NAMALWA (cell line): ENCODE measurements at places on chromosomes 11 and 22.
A peak's percentile ranks its signal among the peaks of the same experiment; 100 is the strongest.

DNA sequence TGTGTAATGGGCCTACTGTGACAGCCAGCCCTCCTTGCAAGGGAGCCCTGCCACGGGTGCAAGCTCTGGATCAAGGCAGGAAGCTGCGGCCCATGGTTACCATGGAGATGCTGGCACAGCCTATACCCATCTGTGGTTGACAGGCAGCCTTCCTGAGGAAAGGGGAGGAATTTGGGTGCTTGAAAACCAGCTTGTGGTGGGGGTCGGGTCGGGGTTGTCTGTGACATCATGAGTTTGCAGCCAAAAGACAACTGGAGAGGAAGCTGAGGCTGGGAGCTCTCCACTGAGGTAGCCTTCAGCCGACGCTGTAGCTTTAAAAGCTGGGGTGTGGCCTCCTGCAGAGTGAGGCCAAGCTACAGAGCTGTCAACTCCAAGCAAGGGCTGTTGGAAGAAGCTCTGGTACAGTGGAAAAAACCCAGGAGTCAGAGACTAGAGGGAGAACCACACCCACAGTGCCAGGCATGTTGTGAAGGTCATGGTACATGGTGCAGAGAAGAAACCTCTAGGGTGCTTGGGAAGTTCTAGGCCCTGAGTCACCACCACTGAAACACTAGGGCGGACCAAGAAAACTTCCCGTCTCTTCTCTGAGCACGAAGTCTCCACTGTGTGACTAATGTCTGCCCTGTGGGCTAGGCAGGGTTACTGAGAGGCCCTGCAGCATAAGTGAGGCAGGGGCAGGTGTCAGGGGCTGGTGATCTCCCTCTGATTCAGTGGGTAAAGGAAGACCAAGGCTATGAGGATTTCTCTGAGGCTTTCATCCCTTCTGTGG lies 10.8 kb upstream of the LDHA start:
- DNase-seq, result no peak

- DNase-seq, result peak; percentile 94
These were observed 27.6 kb downstream of the BCR start for GRCh38 chr22:23207729-23208393.

DNA sequence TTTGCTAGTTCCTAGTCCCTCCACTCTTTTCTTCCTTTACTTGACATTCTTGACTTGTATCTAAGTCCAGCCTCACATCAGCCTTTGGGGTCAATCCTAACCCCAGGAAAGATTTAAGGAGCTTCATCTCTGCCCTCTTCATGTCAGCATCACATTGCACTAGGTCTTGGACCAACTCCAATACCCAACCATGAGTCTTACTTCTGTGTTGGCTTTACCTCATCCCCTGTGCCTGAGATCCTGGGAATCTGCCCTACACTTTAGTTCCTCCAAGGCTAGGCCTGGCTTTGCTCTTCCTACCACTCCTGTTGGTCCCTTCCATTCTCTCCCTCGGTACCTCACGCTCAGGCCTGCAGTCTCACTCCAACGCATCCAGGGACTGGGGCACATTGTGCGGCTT lies 117.0 kb downstream of the SLC1A2 start:
- DNase-seq, result no peak

DNA sequence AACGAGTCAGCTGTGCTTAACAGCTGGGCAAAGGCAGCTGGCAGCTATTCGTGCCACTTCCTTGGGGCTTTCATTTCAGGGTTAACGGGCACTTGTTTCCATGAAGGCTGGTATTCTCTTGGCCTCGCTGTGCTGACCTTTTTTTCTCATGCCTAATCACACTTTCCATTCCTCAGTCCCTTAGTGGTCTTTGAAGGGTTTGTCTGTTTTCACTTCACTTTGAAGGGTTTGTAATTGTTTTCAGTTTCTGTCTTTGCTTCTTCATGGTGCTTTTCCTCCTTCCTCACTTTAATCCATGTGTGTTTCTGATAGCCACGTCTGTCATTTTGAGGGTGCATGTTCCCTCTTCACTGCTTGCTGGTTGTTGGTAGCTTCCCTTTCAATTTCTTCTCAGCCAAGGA lies 24.6 kb downstream of the PPIL2 start:
- no peak for DNase-seq

DNA sequence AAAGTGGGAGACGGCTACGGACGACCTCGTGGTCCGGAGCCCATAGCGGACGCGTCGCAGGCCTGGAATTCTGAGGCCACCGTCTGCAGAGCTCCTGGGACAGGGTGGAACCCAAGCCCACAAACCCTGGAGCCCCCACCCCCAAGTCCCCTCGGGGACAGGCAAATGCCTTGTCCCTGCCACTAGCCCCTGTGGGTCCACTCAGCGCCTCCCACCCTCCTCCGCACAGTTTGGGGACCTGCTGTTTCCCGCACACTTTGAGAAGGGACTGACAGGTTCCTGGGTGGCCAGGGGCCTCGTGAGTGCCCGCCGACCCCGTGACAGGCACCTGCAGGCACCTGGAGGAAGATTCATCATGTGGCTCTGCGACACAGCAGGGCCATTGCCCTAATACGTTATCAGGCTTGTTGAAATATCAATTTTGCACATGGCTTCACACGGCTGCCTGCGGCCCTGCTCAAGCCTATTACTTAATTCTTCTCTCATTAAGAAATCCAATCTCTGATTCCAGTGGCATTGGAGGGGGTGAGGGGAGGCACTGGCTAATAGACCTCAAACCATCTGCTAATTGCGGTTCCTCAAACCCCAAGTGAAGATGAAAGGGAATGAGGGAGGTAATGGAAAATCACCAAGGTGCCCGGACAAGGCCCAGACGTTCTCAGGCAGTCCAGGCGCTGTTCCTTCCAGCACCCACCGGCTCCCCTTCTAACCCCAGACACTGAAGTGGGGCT lies 672.5 kb downstream of the BRD1 start:
- DNase-seq, result no peak

DNA sequence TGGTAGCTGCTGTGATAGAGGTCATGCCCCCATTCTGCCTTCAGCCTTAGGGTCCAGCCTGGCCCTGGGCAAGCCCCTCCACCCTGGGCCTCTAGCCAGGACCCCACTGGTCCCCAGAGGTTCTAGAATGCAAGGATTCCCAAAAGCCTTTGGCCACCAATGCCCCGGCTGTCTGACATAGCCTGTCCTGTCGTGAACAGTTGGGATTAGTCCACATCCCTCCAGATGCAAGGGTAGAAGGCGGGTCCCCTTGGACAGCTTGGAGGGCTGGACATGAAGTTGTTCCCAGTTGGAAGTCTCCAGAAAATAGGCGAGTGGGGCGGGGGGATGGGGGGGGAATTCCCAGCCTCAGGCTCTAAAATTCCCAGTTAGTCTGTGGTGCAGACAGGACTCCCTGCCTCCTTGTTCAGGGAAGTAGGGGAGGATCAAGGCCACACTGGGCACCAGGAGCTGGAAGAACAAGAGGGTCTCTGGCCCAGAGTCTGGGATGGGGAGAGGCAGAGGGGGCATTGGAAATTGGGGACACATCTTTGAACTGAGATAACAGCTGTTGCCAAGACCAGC lies 5.2 kb upstream of the ADORA2A start:
- DNase-seq, result no peak

- DNase-seq, result no peak
These were observed 68.4 kb downstream of the TBC1D22A start for GRCh38 chr22:46830841-46831240.

DNA sequence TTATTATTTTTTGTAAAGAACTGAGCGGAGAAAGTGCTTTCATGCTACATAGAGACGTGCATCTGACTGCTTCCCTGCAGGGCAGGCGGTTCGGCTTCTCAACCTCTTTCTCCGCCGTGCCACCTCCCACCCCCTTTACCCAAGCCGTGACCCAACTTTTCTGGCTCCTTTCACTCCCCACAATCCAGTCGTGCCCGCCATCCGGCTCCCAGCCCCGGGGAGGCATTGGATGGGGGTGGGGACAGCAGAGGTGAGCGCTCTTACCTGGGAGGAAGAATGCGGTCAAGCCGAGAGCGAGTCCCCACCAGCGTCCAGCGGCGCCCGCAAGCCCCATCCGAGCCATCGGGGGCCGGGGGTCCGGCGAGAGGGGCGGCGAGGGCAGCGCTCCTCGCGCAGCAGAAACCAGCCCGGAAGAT lies 781 bp downstream of the NECTIN1 start:
- no peak for DNase-seq

GRCh38 chr11:72241291-72241781 lies 2.6 kb downstream of the PHOX2A start:
- DNase-seq, result no peak

DNA sequence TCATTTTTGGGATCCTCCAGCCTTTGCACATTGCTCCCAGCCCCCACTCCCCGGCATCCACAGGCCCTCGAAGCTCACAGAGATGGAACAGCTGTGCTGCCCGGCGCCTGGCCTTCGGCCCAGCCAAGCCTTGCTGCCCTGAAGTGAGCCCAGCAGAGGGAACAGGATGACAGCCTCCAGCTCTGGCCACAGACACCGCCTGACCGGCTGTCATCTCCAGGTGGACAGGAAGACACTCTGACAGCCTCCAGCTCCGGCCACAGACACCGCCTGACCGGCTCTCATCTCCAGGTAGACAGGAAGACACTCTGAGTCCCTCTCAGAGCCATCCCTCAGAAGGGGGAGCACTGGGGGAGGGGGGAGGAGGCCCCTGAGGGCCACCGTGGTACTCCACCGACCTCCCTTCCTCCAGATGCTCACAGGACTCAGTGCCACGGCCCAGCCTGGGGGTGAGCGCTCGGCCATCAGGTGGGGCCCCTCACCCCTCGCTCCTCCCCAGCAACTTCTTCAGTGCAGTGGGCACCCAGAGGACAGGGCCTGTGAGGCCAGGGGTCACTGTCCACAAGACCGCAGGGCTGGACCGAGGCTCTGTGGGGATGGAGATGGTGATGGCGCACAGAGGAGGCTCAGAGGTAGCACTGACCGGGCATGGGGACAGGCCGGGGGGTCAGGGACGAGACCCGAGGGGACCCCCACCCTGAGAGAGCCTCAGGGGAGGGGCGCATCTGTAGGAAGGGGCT lies 58.6 kb downstream of the BRD1 start:
- no peak for DNase-seq

- no peak for DNase-seq
These were observed 369.7 kb downstream of the INSC start for GRCh38 chr11:15484398-15484797.

DNA sequence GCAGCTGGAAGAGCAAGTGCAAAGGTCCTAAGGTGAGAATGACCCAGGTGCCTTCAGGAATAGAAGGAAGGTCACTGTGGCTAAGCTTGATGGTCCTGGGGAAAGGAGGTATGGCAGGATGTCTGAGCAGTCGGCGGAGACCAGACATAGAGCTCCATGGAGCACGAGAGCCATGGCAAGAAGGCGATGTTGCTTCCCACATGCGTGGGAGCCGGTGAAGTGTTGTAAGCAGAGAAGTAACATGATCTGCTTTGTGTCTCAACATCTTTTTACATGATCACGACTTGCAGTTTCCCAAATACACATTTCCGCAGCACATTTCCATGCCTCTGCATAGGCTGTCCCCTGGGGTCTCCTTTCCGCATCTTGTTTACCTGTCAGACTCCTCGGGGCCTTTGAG lies 231.9 kb downstream of the KIRREL3 start:
- no peak for DNase-seq
